T-cell (primary cell): ENCODE measurements at places on chromosomes 3 and 15.

GRCh38 chr3:172221547-172221946, 182.2 kb downstream of the FNDC3B start:
- no peak for DNase-seq

DNA sequence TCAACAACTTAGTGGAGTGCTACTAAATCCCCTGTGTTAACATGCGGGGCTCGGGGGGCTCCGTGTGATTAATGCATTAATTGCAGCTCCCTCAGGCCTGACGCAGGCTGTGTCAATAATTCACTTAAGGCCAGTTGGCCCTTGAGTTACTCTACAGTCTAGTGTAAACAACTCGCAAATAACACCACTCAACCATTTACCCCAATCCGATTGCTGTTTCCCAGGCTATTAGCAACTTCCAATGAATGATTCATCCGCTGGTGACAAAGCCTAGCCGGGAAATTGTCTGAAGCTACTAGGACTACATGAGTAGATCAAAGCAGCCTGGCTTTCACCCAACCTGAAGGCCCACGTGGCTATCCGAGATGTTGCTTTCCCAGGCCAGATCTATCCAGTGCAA, 121.3 kb upstream of the SOX14 start:
- no peak for DNase-seq

DNA sequence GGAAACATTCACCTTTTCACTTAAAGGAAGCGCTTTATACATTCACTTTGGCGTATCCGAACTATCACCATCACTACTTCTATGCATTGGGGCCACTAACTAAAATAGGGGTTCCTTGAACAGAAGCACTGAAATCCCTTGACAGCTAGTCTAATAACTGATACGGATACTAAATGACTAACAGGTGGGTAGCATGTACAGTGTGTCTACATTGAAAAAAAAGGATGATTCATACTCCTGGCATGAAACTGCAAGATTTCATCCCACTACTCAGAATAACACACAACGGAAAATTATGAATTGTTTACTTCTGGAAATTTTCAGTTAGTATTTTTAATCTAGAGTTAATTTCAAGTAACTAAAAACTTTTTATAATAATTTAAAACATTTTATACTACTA, 96.7 kb downstream of the SMARCC1 start:
- DNase-seq = no peak

DNA sequence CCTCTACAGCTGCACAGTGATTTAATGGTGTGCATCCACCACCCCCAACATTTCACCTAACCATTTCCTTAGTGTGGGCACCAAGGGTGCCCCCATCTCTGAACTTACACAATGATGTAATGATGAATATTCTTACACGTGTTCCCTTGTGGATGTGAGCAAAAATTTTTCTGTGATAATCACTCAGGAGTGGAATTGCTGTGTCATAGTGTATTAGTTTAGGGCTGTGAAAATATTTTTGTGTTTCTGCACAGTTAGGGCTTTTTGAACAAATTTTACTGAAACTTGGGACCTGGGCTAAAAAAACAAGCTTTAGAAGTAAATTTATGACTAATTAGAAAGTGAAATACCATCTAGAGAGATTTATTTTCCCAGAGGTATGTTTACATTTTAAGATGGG, 134.5 kb upstream of the CCNL1 start:
- no peak for DNase-seq

- DNase-seq = no peak
Observed at GRCh38 chr3:152656972-152657355, 178.0 kb upstream of the P2RY1 start.

GRCh38 chr3:47410417-47410720, 29.5 kb downstream of the PTPN23 start:
- DNase-seq = no peak

- DNase-seq = no peak
Observed at GRCh38 chr15:67125589-67126502, 60.4 kb downstream of the SMAD3 start.

- DNase-seq = no peak
Observed at GRCh38 chr3:133274477-133274876, 125.4 kb upstream of the BFSP2 start.

GRCh38 chr3:138297059-138297607, 32.5 kb downstream of the NME9 start:
- DNase-seq = no peak

DNA sequence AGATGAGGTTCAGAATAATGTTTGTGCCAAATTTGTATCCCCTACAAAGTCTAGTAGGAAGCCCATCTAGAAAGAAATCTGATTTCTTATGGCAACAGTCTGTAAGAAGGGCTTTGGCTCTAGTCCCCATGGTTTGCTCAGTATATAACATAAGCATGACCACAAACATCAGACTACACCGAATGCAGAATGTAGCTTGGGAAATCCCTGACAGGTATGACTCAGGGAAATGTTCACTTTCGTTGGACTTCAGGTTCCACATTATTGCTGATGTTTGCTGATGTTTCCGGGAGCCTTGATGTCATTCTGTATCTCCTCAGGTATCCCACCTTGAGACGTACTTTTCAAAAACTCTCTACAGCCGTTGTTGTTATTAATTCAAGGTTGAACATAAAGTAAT, 304.4 kb upstream of the TGFBR2 start:
- no peak for DNase-seq

GRCh38 chr3:58646503-58646902, 20.1 kb downstream of the FAM3D start:
- DNase-seq = no peak

DNA sequence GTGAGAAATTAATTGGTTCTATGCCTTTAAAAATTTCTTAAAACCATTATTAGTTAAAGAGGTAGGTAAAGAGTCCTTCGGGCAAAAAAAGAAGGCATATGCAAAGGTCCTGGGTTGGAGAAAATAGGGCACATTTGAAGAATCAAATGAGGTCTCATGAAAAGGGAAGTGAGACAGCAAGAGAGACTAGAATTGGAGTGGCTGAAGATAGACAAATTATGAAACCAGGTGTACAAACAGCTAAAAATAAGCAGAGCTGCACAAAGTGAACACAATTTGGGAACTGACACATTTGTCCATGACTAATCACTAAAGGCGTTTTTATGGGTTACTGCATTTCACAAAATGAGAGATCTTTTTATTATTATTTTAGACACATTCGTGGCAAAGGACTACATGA, 581.2 kb downstream of the PYDC2 start:
- no peak for DNase-seq

DNA sequence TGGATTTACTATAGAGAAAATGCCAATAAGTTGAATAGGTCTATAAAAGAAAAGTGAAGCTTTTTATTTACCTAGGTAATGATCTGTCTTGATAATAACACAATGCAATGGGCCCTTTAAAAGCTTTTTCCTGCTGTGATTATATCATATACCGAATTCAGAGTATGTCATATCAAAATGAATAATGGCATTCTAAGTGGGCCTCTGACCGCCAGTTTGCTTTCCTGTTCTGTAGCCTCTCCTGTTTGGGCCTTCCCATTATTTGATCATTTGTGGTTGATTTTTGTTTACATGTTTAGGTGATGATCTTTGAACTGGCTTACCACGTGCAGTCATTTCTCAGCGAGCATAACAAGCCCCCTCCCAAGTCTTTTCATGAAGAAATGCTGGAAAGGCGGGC, 14.9 kb downstream of the EIF2AK4 start:
- DNase-seq = no peak

- DNase-seq = no peak
Observed at GRCh38 chr3:107211608-107212007, 165.6 kb upstream of the CCDC54 start.

- DNase-seq = no peak
Observed at GRCh38 chr3:197507081-197507480, 48.7 kb downstream of the BDH1 start.

DNA sequence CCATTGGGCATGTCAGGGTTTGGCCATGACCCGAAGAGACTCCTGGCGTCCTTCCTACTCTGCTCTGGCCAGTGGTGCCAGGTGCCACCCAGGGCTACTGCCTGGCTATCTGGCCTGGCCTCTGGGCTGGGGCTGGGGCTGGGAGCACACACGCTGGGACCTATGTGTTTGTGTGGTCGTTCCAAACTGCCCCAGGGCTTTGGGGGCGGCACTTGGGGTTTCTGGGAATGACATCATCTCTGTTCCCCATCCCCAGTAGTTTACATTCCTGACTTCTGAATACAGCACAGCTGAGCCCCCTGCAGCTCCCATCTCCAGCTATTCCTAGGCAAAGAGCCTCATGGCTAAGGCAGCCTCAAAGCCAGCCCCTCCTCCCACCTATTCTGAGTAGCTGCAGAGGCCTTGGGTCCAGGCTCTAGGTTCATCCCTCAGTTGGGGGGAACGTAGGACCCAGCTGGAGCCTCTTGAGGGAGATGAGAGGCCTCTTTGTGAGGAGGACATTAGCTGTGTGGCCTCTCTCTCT, 24.3 kb downstream of the PLEKHO2 start:
- no peak for DNase-seq

- no peak for DNase-seq
Observed at GRCh38 chr3:74074700-74075099, 450.0 kb upstream of the PDZRN3 start.

DNA sequence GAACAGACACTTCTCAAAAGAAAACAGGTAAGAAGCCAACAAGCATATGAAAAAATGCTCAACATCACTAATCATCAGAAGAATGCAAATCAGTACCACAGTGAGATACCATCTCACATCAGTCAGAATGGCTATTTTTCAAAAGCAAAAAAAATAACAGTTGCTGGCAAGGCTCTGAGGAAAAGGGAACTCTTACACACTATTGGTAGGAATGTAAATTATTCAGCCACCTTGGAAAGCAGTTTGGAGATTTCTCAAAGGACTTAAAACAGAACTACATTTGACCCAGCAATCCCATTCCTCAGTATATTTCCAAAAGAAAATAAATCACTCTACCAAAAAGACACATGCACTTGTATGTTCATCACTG, 95.6 kb downstream of the APBA2 start:
- DNase-seq = no peak

- no peak for DNase-seq
Observed at GRCh38 chr3:67561266-67561665, 93.1 kb downstream of the SUCLG2 start.

- DNase-seq = no peak
Observed at GRCh38 chr15:40978141-40978540, 24.9 kb downstream of the CHAC1 start.

- no peak for DNase-seq
Observed at GRCh38 chr3:170436697-170437096, 18.0 kb downstream of the CLDN11 start.

DNA sequence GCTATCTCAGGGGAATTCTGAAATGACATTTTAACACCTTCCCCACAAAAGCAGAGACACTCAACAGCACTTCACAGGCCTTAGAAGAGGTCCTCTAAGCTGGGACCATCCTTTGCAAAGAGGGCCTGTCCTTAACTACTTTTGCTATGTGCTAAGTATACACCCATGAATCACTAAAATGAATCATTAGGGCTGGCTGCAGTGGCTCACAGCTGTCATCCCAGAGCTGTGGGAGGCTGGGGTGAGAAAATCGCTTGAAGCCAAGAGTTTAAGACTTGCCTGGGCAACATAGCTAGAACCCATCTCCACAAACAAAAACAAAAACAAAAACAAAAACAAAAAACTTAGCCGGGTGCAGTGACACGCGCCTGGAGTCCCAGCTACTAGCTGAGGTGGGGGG, 53.9 kb upstream of the MELTF start:
- no peak for DNase-seq

GRCh38 chr3:139388821-139389551, 461 bp downstream of the COPB2 start:
- no peak for DNase-seq

DNA sequence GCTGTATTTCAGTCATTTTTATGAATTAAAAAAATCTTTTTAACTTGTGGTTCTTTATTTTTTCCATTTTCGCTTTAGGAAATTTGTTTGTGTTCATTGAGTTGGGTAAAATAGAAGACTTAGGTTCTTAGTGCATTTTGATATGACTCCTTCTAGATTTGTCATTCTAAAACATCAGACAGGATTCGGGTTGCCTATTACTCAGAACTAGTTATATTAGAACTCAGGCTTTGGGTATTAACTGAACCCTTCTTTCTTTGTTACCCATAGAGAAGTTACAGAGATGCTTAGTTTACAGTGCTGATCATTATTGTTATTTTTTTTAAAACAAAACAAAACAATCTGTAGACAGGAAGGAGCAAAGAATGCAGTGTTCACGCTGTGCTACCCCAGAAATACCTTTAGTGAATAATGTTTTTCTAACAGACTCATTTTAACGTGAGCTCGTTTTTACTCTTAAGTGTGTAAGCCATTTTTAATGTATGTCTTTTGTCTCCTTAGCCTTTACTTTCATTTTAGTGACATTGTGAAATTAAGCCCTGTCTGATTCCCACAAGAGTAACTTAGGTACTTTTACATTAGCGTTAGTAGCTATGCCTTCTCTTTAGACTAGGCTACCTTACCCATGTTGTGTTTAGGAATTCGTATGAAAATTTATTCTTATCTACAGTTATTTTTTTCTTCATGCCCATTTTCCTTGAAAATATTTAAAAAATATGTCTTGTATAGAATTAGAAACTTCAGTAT, 53.4 kb downstream of the CMC1 start:
- DNase-seq = no peak

- DNase-seq = no peak
Observed at GRCh38 chr3:143070977-143071551, 48.5 kb upstream of the CHST2 start.

DNA sequence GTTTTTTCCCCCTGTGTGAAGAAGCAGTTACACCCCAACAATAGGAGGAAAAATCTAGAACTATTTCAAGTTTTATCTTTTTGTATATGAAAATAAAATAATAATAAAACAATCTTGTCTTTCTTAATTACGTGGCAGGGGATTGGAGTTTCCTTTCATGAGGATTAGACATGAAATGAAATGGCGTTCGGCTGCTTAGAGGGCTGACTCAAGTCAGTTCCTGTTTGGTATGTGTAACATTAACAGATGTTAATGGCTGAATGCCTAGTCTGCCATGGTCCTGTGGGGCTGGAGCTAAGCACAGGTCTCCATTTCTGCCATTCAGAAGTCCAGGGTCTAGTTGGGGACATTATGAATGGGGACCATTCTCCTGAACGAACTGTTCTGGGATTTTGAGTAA, 3.1 kb upstream of the EXOG start:
- DNase-seq = no peak

GRCh38 chr15:60673918-60674558, 195.1 kb upstream of the ICE2 start:
- no peak for DNase-seq

- no peak for DNase-seq
Observed at GRCh38 chr3:118842147-118842863, 192.3 kb downstream of the IGSF11 start.

DNA sequence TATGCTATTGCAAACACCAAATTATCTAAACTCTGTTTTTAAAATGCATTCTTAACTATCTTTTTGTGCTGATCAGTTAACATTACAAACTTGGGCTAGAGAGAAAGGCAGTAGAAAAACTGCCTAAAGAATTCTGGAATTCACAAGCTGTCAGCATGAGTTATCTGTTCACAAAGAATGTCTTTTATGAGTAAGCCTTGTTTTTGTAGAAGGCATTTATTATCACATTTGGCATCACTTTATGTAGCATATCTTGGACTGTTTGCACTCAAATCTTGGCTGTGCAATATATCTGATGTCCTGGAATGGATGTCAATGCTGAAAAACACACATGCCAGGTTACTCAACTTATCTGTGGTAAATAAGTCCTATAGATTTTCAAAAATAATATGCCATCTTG, 15.5 kb upstream of the BCHE start:
- no peak for DNase-seq

GRCh38 chr3:181555681-181556080, 156.0 kb upstream of the SOX2 start:
- no peak for DNase-seq
